Vagina (tissue), 2 donors: ENCODE measurements at places on chromosomes 7 and 10. TPM values are rescaled to one million over a fixed set of nuclear protein-coding genes. Genes with fewer than 3 reads are reported as not detected.

- no peak for DNase-seq
These were observed 71.8 kb upstream of the PIK3CG start for GRCh38 chr7:106793015-106793975.

GRCh38 chr7:124652237-124652636 is 113.4 kb downstream of the GPR37 start:
- DNase-seq = no peak

GRCh38 chr10:132104062-132104461 is 38.3 kb downstream of the JAKMIP3 start:
- DNase-seq = peak; percentile 54

DNA sequence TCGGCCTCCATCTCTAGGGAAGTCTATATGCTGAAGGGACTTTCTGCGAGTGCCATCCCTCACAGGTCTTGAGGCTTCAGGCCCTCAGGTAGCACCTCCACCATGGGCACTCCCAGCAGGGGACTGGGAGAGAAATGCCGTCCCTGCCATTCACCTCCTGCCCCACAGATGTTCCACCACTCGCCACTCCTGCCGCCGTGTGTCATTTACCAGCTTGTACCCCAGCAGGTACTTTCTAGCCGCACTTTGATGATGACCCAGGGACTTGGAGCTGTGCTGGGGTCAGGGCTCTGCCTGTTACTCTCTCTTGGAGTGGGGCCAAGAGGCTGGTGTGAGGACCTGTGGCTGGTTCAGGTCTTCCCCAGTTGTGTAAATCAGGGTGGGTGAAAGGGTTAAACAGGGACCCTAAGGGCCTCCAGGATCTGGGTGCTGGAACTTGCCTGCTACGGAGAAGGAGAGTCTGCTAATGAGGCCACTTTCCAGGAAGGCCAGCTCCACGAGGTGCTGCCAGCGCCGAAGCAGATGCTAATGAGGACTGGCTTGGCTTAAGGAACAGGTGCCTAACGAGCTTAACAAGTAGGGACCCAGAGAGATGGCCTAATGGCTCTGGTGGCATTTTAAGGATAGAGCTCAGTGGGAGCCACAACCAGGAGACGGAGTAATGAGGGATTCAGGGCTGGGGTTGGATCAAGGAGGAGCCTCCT is 32.4 kb downstream of the CRHR2 start:
- no peak for DNase-seq

The LLCFC1 gene
- total RNA-seq = not detected
